ENCODE measurements at places on chromosomes 7 and 10.

DNA sequence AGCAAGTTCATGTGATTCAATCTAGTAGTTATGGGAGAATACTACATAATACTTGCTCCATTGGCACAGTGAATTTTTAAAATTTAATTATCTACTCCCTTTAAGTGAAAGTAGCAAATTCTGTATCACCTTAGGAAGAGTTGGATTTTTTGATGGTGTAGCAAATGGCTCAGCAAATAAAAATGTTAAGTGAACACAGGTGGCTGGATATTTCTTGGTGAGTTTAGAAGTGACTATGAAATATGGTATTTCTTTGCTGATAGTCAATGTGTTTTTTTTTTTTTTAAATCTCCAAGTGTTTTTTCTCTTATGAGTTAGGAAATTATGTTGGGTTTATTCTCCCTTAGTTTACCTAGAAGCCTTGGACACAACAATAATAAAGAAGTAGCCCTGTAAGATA, 67.8 kb downstream of the CREM start:
- DNase-seq: no peak

DNA sequence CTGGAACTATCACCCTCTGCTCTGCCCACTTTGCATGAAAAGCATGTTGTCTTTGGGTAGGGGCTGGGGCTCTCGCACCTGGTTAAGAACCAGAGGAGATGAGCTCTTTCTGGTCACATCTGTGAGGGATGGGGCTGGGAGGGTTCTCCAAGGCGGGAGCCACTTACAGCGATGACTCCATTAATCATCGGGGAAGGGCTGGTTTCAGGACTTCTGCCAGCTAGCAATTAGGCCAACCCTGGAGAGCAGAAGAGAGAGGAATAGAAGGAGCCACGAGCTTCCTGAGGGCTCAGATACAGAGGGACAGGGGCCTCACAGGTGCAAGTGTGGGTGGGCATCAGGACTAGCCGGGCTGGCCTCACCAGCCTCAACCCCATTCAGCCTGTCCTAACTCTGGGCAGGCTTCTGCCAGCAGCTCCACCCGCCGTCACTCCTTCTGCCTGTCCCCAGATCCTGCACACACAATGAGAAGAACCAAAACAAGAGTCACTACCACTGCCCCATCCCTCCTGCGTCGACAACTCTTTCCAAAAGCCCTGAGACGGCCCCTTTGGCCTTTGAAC, 8.4 kb downstream of the AQP1 start:
- no peak for DNase-seq

DNA sequence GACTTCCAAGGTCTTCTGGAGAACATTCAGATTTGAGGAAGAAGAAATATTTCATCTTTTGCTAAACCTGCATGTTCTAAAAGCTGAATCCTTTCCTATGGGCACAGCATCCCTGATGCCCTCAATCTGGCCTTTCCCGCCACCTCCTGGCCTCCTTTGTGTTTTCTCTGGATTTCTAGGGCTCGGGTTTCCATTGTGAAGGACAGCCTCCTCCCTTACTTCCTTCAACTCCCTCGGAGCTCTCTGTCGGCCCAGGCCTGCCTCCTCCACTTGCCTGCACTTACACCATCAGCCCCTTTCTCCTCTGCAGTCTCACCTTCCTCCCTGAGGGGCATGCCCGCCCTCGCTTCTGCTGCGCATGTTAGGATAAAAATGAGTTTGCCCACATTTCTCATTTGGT, 75.4 kb downstream of the WIPF3 start:
- DNase-seq: no peak

DNA sequence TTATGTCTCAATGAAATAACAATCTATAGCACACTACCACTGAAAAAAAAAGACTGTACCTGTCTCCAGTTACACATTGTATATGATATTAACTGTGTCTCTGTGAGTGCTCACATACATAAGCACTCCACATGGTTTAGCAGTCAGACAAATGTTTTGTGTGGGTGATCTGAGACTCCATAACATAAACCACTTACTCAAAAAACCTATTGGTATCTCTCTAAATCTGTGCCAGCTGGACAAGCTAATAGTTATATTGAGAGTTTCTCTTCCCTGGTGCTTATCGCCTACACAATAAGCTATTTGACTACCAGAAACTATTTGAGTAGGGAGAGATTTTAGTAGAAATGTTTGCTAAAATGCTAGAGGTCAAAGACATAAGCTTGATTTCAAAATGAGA, 190.1 kb upstream of the AGR3 start:
- DNase-seq: no peak

- no peak for DNase-seq
Measured at GRCh38 chr7:91800389-91800788, 80.1 kb downstream of the MTERF1 start.

- DNase-seq: no peak
Measured at GRCh38 chr10:5952731-5953385, 24.5 kb downstream of the IL15RA start.

DNA sequence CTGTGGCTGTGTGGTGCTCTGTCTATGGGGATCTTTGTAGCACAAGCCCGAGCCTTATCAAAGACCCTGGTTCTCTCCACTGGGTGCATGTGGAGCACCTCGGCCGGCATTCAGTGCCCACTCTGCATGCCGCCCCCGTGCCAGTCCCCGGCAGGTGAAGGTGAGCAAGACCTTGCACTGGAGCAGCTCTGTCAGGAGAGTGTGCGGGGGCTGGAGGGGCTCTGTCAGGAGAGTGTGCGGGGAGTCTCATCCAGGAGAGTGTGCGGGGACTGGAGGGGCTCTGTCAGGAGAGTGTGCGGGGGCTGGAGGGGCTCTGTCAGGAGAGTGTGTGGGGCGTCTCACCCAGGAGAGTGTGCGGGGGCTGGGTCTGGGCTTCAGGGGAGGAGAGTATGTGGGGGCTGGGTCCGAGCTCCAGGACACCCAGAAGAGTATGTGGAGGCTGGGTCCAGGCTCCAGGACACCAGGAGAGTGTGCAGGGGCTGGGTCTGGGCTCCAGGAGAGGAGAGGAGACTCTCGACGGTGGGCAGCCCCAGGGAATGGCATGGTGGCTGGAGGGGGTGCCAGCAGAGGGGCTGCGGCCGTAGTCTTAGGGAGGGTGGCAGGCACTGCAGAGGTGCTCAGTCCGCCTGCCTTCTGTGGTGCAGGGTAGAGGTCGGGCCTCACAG, 40.8 kb downstream of the INPP5A start:
- no peak for DNase-seq

DNA sequence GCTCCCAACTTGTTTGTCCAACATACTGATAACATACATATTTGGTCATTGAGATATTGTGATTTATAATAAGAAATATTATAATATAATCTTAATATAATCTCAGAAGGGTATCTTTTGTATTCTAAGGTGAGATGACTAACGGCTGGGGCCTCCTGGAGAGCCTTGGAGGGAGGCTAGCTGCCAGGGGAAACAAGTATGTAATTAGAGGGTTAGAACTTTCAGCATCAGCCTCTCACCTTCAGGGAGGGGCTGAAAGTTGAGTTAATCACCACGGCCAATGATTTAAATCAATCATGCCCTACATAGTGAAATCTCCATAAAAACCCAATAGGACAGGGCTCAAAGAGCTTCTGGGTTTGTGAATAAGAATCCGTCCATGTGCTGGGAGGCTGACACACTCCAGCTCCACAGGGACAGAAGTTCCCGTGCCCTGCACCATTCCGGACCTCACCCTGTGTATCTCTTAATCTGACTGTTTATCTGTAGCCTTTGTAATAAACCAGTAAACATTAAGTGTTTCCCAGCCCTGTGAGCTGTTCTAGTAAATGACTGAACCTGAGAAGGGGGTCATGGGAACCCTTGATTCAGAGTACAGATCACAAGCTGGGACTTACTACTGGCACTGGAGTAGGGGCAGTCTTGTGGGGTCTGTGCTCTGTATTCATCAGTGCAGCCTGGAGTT, 86.3 kb upstream of the STEAP1B start:
- no peak for DNase-seq

- no peak for DNase-seq
Measured at GRCh38 chr10:36366843-36367242, 724.7 kb upstream of the FZD8 start.

GRCh38 chr10:42992156-42992956, 84.5 kb upstream of the RET start:
- no peak for DNase-seq

DNA sequence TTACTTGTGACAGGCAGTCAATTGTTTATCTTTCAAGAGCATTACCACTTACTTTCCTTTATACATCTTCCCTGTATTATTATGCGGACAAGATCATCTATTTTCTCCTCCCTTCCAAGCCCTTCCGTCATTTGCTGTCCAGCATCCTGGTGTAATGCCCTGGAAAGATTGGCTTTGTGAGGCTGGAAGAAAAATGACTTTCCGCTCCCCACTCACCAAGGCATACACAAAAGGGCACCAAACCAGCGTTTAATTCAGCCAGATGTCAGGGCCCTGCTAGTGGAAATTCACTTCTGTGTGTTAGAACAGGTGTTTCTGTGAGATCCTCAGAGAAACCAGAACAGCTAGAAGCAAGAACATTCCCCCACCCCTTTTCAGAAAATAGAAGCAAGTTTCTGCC, 128.1 kb upstream of the NANOS1 start:
- no peak for DNase-seq

GRCh38 chr7:18119985-18120384, 92.3 kb upstream of the PRPS1L1 start:
- no peak for DNase-seq

DNA sequence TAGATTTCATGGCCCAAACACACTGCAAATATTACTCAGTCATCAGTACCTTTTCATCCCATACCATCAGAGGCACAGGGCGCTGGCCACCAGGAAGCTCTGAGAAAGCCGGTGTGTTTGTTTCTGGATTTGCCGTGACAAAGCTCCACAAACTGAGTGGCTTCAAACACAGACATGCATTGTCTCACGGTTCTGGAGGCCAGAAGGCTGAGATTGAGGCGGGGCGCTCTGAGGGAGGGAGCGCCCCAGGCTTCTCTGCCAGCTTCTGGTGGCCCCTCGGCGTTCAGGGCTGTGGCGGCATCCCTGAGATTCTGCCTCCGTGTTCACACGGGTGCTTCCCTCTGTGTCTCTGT, 3.7 kb upstream of the TTYH3 start:
- DNase-seq: no peak

- no peak for DNase-seq
Measured at GRCh38 chr10:9608602-9609001, 1409.1 kb upstream of the CELF2 start.

DNA sequence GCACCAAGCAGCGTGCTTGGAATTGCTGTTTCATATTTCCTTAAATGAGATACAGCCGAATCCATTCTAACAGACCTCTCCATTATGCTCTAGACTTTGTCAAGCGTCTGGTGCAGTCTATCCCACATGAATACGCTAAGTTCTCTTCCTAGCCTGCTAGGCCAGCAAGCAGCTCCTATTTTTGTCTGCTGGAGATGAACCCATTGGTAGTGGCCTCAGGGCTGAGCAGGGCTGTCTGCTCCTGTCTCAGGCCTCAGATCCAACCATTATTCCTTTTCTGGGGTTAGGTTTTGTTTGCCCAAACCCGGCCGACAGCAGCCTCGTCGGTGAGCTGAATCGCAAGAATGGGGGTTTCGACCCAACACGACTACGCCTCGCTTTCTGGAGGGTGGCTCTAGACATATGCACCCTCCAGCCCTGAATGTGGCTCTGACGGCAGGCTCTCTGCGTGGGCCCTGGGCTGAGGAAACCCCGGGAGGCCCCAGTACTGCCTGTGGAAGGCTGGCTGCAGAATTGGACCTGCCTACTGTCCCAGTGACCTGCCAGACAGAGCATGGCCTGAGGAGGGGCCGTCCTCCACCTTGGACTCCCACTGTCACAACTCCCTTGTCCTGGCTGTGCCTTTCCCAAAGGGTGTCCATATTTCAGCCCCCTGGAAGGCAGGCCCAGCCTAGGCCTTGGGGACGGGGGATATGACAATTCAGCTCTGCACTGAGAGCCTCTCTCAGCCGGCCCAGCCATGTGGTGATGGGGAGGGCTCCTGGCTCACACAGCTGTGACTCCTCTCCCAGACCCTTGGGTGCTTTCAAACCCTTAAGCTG, 267.9 kb upstream of the TCERG1L start:
- no peak for DNase-seq

DNA sequence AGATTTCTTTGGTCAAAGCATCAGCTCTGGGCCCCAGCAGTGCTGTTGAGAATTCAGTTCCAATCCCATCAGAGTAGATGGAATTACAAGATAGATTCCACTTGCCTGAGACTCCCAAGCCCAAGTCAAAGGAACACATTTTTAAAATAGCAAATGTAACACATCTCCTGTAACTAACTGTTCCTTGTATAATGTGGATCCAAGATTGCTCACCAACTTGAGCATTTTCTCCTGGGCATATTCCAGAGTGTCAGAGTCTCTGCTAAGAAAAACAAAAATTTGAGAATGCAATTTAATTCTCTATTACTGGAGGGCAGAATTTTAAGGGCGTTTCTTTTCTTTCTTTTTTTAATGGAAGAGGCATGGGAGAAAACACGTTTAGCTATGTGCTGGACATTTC, 136.7 kb downstream of the NEBL start:
- no peak for DNase-seq

GRCh38 chr10:21919906-21920305, 83.6 kb downstream of the DNAJC1 start:
- DNase-seq: no peak

DNA sequence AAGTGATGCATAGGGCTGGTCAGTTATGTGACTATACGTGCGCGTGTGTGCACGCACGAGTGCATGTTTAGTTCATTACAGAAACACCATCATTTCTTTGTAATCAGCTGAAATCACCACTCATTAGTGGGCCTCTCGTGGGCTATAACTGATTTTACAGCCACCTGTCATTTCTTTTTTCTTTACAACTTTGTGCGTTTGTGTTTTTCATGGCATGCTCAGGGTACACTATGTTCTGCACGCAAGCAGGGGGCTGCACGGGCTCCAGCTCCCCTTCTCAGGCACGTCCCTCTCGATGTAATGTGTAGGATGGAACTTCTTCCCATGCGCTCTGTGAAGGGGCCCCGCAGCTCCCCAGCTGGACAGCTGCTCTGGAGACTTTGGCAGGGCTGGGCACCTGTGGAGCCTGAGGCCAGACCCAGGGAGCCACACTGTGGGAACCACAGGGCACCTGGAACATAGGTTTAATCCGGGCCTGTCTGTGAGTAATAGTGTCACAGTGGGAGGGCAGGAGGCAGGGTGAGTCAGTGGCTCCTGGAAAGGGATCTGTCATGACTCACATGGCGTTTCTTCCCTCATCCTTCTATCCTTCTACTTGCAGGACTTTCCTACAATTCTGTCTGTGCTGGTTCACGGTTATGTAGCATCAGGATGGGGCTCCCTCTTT, 4.9 kb downstream of the GCK start:
- DNase-seq: no peak

DNA sequence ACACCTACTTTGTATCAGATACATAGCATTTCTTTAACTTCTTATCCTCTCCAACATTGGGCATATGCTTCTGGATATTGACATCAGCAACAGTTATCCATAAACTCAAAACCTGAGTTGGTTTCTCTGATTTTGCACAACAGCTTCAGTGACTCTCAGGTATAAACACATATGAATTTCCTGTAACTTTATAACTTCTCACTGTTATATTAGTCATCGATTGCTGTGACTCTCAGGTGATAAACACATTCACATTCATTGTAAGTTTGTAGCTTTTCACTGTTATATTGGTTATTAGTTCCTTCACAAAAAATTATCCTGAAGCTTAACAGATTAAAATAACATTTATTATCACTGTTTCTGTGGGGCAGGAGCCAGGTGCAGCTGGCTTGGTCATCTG, 57.0 kb downstream of the ASAH2B start:
- DNase-seq: no peak

GRCh38 chr10:75015442-75015841, 96.0 kb upstream of the SAMD8 start:
- DNase-seq: no peak

GRCh38 chr7:18393465-18394118, 102.0 kb upstream of the HDAC9 start:
- no peak for DNase-seq

GRCh38 chr10:10128387-10128786, 889.3 kb upstream of the CELF2 start:
- DNase-seq: no peak
